Right forelimb (tissue), 1 donor: ENCODE measurements at places on chromosomes 1 and 21.

- no peak for DNase-seq
These were observed 59.7 kb downstream of the ATP1A1 start for GRCh38 chr1:116432655-116433265.

GRCh38 chr1:100045206-100045605, 75.4 kb downstream of the SLC35A3 start:
- no peak for DNase-seq

GRCh38 chr1:172902200-172902599, 148.5 kb downstream of the TNFSF18 start:
- no peak for DNase-seq

DNA sequence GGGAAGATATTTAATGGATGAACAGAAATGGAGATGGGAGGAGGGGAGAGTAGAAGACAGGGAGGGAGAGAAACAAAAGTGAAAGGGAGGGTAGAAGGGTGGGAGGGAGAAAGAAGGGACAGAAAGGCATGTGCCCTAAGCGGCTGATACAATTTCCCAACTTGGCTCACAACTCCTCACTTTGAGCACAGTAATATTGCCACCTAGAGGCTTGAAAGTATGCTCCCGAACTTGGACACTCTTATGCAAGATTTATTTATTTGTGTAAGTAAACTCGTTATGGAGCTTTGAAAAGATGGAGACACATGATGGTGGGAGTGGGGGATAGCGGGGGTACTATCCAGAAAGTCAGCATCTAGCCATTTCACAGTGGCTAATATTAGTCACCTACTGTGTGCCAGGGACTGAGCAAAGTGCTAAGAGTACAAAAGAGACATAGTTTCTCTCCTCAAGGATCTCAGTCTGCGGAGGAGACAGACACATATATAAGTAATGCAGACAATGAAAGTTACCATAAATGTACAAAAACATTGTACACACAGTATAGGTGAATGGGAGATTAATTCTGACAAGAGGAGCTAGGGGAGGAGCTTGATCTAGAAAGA, 189.7 kb downstream of the SEC16B start:
- no peak for DNase-seq

DNA sequence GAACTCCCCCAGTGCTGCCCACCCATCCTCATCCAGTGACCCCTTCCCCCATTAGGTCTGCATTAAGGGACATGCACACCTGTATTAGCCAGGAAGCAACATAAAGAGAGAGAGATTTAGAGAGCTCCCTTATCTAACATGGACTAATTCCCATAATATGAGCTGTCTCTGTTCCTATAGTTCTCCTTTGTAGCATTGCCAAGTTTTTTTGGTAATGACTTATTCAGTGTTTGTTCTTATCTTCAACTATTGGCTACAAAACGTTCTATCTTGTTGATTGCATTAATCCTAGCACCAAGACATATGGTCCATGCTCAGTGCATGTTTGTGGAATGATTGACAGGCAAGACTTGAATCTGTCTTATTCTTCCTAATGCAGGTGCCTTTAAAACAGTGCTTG, 264.0 kb downstream of the ADGRL2 start:
- no peak for DNase-seq
